CD8-positive, alpha-beta memory T cell (primary cell): ENCODE measurements at places on chromosomes 1 and 21.
A peak's percentile ranks its signal among the peaks of the same experiment; 100 is the strongest.

DNA sequence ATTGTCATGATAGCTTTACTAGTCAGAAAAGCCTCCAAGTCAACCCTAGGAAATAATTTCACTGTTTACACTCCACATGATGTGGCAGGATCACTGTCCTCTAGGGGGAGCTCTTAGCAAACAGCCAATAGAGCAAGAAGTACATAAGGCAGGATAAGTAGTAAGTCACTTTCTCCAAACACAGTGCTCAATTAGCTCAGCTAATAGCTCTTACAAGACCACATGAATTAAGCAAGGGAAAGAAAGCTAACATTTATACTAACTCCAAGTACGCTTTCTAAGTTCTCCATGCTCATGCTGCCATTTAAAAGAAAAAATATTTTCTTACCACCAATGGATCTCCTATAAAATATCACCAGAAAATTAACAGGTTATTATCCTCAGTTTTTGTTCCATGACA lies 66.9 kb upstream of the LRIF1 start:
- peak; percentile 21 for DNase-seq

DNA sequence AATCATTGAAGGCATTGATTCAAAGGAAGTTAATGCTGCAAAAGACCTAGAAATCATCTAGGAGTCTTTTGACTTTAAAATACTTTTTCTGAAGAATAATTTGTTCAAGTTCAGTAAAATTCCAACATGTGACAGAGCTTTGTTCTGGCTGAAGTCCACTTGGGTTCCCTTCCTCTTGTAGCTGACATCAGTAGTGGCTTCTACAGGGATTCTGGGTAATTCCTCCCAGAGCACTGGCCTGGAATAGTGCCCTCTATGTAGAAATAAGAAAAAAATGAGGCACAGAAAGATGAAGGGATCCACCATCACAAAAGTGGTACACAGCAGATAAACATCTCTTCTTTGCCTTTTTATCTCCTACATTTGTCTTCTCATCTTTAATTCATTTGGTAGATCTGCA lies 548.1 kb downstream of the LTN1 start:
- DNase-seq = no peak

GRCh38 chr1:6460301-6461050 lies 5.5 kb downstream of the TNFRSF25 start:
- DNase-seq = peak; percentile 86

- no peak for DNase-seq
These were observed 156.9 kb downstream of the TOMM20 start for GRCh38 chr1:234971586-234972297.

GRCh38 chr21:42262831-42263231 lies 43.9 kb downstream of the ABCG1 start:
- DNase-seq = no peak
